ENCODE measurements at places on chromosomes 5 and 9. TPM values are rescaled to one million over a fixed set of nuclear protein-coding genes. Genes with fewer than 3 reads are reported as not detected.
A peak's percentile ranks its signal among the peaks of the same experiment; 100 is the strongest.

DNA sequence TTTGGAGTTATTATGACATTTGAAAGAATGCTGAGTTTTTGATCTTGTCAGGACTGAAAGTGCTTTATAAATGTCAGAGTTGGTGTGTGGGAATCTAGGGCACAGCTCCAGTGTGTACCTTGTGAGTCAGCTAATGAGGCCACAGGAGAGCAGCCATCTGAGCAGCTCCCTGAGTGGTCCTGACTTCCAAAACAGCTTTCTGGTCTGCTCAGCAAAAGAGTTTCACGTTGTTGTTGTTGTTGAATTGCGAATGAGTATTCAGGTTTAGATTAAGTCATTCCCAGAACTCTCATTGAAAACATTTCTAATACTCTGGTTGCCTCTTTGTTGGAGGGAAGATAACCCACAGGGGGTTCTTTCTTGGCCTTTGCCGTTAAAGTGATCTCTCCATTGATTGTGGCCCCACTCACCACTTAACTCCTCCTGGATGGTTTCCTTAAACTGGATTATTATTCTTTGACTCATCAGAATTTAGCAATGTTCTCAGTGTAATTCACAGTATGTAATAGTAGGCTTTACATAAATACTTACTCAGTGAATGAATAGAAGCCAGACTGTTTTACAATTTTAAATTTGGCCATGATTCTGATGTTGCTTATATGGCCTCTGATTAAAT lies 125.1 kb upstream of the SGCD start:
- DNase-seq: no peak
- H3K36me3 ChIP-seq: no peaks in the 10 kb centered on the region
- no peaks in the 10 kb centered on the region for H3K27me3 ChIP-seq
- no peak overlapping the region for H3K4me3 ChIP-seq

GRCh38 chr5:43412644-43413043 lies 453 bp upstream of the CCL28 start:
- no peak for DNase-seq
- H3K4me1 ChIP-seq: no peaks in the 10 kb centered on the region
- no peaks in the 10 kb centered on the region for H3K36me3 ChIP-seq
- H3K4me3 ChIP-seq: no peak overlapping the region
- H3K27me3 ChIP-seq: no peaks in the 10 kb centered on the region

DNA sequence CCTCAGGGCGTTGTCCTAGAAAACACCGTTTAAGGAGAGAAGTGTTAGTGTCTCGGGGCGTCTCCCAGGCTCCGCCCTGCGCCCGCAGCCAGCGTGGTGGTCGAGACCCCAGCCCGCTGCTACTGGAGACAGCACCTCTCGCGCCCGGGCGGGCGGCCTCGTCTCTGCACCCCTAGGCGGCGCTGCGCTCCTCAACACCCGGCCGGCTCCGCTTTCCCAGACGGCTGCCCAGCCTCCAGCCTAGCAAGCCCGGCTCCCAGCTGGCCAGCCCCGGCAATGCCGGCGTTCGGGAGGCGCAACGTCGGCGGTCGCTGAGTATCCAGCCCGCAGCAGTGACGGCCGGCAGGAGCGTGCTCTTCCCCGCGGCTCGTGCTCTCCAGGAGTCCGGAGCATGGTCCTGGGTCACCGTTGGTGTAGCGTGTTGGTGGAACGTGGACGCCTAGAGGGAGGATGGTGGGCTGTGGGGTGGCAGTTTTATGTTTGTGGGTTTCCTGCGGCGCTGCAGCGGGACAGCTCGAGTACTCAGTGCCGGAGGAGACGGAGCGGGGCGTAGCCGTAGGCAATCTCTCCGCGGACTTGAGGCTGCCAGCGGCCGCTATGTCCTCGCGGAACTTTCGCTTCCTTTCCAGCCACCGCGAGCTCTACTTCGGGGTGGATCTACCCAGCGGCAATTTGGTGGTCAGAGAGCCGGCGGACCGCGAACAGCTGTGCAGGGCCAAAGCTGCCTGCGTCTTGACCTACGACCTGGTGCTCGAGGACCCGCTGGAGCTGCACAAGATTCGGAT lies 536 bp downstream of the PCDHAC1 start:
- peak; percentile 64 for DNase-seq
- H3K4me3 ChIP-seq: peak overlapping the region; percentile 29
- no peaks in the 10 kb centered on the region for H3K36me3 ChIP-seq
- no peaks in the 10 kb centered on the region for H3K27me3 ChIP-seq

- no peaks in the 10 kb centered on the region for H3K27me3 ChIP-seq
- no peak for DNase-seq
- H3K4me3 ChIP-seq: no peak overlapping the region
- H3K4me1 ChIP-seq: no peaks in the 10 kb centered on the region
Observed at GRCh38 chr9:120435091-120435490, 144.9 kb downstream of the CDK5RAP2 start.

GRCh38 chr5:168244838-168245559 lies 46.4 kb upstream of the WWC1 start:
- no peaks in the 10 kb centered on the region for H3K27me3 ChIP-seq
- no peaks in the 10 kb centered on the region for H3K4me1 ChIP-seq

GRCh38 chr9:98691890-98692289 lies 16.8 kb downstream of the GABBR2 start:
- H3K27me3 ChIP-seq: no peaks in the 10 kb centered on the region
- no peaks in the 10 kb centered on the region for H3K36me3 ChIP-seq
- H3K4me1 ChIP-seq: no peaks in the 10 kb centered on the region
- no peak overlapping the region for H3K4me3 ChIP-seq
- no peak for DNase-seq

DNA sequence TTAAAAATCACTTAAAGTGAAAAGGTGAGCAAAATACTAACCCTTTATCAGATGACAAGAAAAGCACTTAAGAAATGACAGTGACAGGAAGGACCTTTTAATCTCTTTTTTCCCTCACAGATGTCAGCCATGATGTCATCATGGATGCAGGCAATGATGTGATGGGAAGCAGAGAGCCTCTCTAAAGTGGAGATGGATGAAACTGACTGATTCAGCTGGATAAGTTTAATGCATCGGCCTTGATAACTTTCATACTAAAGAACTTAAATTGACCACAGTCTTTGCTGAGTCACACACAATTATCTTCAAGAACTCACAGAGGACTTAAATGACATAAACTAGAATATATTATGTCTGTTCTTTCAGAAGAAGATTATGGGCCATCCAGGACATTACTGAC lies 153.2 kb upstream of the FGF10 start:
- no peak overlapping the region for H3K4me3 ChIP-seq
- H3K27me3 ChIP-seq: no peaks in the 10 kb centered on the region
- no peak overlapping the region for H3K27ac ChIP-seq
- no peaks in the 10 kb centered on the region for H3K36me3 ChIP-seq

DNA sequence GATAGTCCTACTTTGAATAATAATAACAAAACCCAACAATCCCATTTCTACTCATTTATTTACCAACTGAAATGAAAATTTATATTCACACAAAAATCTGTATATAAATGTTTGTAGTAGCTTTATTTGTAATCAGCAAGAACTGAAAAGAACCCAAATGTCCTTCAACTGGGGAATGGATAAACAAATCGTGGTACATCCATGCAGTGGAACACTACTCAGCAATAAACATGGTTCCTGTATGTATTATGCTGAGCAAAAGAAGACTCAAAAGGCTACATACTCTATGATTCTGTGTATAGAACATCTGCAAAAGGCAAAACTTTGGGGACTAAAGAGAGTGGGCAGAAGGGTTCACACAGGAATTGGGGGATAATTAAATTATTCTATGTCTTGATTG lies 136.1 kb upstream of the HAND1 start:
- H3K27ac ChIP-seq: no peak overlapping the region
- H3K4me1 ChIP-seq: peaks cover 11% of the 10 kb centered on the region
- H3K4me3 ChIP-seq: no peak overlapping the region
- H3K36me3 ChIP-seq: no peaks in the 10 kb centered on the region
- DNase-seq: no peak
- peaks cover 8% of the 10 kb centered on the region for H3K27me3 ChIP-seq

DNA sequence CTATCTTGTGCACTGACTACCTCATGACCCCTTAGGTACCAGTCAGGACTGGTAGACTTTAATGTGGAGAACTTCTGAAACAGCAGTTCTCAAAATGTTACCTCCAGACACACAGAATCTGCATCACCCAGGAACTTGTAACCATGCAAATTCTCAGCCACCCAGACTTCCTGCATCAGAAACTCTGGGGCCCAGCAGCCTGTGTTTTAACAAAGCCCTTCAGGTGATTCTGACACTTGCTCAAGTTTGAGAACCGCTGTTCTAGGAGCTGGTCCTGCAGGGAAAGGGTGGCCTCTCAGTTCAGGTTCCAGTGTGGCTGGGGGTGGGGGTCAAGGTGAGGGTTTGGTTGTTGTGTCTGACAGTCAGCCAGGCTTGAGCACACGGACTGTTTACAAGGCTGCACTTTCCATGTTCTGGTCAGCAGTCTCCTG lies 28.4 kb downstream of the ZFP62 start:
- H3K27me3 ChIP-seq: no peaks in the 10 kb centered on the region
- H3K4me1 ChIP-seq: peaks cover 3% of the 10 kb centered on the region
- peak overlapping the region; percentile 92 for H3K27ac ChIP-seq
- no peaks in the 10 kb centered on the region for H3K36me3 ChIP-seq

GRCh38 chr5:66410122-66410521 lies 186.1 kb upstream of the MAST4 start:
- H3K4me3 ChIP-seq: no peak overlapping the region
- no peaks in the 10 kb centered on the region for H3K4me1 ChIP-seq
- no peaks in the 10 kb centered on the region for H3K27me3 ChIP-seq
- H3K27ac ChIP-seq: no peak overlapping the region

GRCh38 chr9:108869092-108869725 lies 7.1 kb downstream of the ACTL7A start:
- H3K27ac ChIP-seq: no peak overlapping the region
- no peaks in the 10 kb centered on the region for H3K27me3 ChIP-seq
- H3K36me3 ChIP-seq: peaks cover 38% of the 10 kb centered on the region
- H3K4me3 ChIP-seq: no peak overlapping the region
- DNase-seq: no peak

- no peaks in the 10 kb centered on the region for H3K36me3 ChIP-seq
- no peak overlapping the region for H3K27ac ChIP-seq
- H3K4me1 ChIP-seq: no peaks in the 10 kb centered on the region
Observed at GRCh38 chr5:115815006-115815692, 1.3 kb downstream of the CDO1 start.

DNA sequence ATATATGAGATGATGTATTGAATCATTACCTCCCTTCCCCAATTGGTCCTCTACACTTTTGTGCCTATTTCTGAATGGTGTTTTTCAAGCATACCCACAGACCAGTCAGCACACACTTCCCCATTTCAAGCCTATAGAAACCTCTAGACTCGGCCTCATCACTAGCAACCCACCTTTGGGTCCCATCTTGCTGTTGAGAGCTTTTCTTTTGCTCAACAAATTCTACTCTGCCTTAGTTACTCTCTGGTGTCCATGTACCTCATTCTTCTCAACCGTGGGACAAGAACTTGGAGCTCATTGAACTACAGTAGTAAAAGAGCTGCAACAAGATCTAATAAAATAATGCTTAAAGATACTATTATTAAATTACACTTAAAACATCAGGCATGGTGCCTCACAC lies 49.0 kb upstream of the KDM4C start:
- H3K4me1 ChIP-seq: no peaks in the 10 kb centered on the region
- no peaks in the 10 kb centered on the region for H3K36me3 ChIP-seq
- DNase-seq: no peak
- H3K27ac ChIP-seq: no peak overlapping the region
- H3K4me3 ChIP-seq: no peak overlapping the region

DNA sequence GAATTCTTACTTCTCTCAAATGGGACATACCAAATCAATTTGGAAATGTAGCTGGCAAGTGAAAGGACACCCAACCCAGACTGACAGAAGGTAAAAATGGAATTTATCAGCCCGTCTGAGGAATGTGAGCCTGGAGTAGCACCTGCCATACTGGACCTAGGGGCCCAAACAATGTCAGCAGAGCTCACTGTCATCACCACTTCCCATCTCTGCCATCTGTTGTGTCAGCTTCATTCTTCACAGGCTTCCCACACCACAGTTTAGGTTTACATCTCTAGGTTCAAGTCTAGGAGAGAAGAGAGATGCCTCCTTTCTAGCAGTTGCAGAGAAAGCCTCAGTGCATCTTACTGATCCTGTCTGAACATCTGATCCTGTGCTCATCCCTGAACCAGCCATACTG lies 222.4 kb downstream of the DOCK8 start:
- no peak for DNase-seq
- no peaks in the 10 kb centered on the region for H3K4me1 ChIP-seq
- no peaks in the 10 kb centered on the region for H3K27me3 ChIP-seq
- no peak overlapping the region for H3K27ac ChIP-seq
- no peak overlapping the region for H3K4me3 ChIP-seq

THG1L gene
- 29.7 TPM for total RNA-seq

DMRT3 gene
- not detected for total RNA-seq

SGCD gene
- total RNA-seq: 9.6 TPM

SLC34A1 gene
- not detected for total RNA-seq

PALM2AKAP2 gene
- 1.9 TPM for total RNA-seq

SMIM33 gene
- total RNA-seq: 0.40 TPM

ADAMTS16 gene
- not detected for total RNA-seq

IL9 gene
- not detected for total RNA-seq

PRR16 gene
- total RNA-seq: 2.9 TPM

CDH6 gene
- total RNA-seq: 0.88 TPM

SV2C gene
- total RNA-seq: 0.85 TPM

PDZD2 gene
- 0.53 TPM for total RNA-seq

SPINK4 gene
- total RNA-seq: 106 TPM

Data from Peyer's patch (tissue), 4 donors.